ENCODE measurements at places on chromosomes 4 and X. TPM values are rescaled to one million over a fixed set of nuclear protein-coding genes. Genes with fewer than 3 reads are reported as not detected.

C4orf36 gene
- under 0.01 TPM for total RNA-seq

GAB3 gene
- total RNA-seq: 7.3 TPM

ADH7 gene
- total RNA-seq: not detected

APLN gene
- 14.9 TPM for total RNA-seq

SOD3 gene
- total RNA-seq: 156 TPM

F8A2 gene
- not detected for total RNA-seq

FTSJ1 gene
- 48.5 TPM for total RNA-seq

GAGE12E gene
- total RNA-seq: not detected

IBSP gene
- total RNA-seq: 0.19 TPM

FRAS1 gene
- 5.4 TPM for total RNA-seq

DMP1 gene
- not detected for total RNA-seq

RAP2C gene
- 16.1 TPM for total RNA-seq

MAGEA1 gene
- total RNA-seq: not detected

UGT2A3 gene
- total RNA-seq: 0.28 TPM

PAGE2B gene
- total RNA-seq: not detected

ABCE1 gene
- total RNA-seq: 214 TPM

RNF150 gene
- total RNA-seq: 0.38 TPM

GC gene
- total RNA-seq: not detected

All from regular cardiac myocyte (primary cell).